ENCODE measurements at places on chromosomes 12 and 14.
A peak's percentile ranks its signal among the peaks of the same experiment; 100 is the strongest.

DNA sequence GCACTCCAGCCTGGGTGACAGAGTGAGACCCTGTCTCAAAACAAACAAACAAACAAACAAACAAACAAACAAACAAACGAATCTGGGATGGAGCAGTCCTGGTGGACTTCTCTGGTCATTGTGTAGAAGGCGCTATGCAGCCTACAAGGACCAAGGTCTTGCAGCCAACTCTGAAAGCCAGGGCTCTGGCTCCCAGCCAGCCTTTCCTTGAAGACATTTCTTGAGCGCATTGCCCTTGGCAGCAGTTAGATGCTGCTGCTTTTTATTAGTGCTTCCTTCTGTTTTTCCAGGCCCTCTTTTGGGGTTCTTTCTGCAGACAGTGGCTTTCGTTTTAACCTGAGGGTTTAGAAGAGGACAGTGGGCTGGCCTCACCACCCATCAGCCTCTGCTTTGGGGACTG, 20.2 kb downstream of the CCDC177 start:
- no peak for DNase-seq

- no peak for DNase-seq
Observed at GRCh38 chr12:105954951-105955931, 183.5 kb downstream of the NUAK1 start.

- no peak for DNase-seq
Observed at GRCh38 chr14:68027276-68027675, 207.7 kb downstream of the RAD51B start.

DNA sequence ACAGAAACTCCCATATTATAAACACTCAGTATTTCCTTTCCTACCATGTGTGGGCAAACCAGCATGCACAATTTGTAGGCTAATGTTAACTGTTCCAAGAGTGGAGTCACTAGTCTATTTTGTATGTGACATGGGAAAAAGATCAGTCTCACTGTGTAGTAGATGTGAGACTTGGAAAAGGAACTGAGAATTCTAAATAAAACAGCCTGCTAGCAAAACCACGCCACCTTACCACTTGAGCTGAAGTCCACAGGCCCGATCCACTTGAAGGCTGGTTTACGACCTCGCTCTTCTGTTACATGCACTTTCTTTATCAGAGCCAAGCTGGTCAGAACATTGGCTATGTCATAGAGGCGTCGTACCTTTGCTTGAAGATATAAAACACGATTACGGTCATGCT, 22.5 kb downstream of the E2F7 start:
- no peak for DNase-seq

DNA sequence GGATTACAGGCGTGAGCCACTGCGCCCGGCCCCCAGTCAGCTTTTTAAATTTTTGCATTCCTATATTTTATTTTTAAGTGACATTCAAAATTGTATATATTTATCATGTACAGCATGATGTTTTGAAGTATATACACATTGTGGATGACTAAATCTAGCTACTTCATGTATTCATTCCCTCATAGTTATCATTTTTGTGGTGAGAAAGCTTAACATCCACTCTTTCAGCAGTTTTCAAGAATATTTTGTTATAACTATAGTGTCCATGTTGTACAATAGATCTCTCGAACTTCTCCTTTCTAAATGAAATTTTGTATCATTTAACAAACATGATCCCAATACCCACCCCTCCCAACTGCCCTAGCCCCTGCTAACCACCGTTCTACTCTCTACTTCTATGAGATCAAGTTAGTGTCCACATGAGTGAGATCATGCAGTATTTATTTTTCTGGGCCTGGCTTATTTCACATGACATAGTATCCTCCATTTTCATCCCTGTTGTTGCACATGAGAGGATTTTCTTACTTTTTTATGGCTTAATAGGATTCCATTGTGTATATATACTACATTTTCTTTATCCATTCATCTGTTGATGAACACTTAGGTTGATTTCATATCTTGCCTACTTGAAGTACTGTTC, 8.8 kb upstream of the HEBP1 start:
- DNase-seq, result no peak

DNA sequence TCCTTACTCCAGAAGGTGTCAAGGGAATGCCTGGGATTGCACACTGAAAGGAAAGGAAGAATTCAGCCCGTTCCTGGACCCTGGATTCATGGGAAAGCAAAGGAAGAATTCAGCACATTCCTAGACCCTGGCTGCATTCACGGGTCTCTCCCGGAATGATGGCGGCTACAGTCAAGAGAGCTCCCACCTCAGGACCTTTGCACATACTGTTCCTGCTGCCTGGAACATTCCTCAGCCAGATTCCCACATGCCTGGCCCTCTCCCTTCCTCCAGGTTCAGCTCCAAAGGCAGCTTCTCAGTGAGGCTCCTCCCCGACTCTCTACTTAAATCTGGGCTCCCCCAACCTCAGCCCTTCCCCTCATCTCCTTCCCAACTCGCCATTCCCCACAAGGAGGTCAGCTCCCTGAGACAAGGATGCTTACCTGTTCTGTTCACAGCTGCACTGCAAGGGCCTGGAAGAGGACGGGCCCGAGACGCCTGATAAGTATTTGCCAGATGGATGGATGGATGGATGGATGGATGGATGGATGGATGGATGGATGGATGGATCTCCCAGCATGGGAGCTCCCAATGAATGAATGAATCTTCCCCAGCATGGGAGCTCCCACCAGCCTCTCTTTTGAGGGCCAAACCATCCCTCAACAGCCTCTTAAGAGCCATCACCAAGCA, 77.4 kb downstream of the NCOR2 start:
- DNase-seq, result no peak

GRCh38 chr12:106040521-106040920, 98.2 kb downstream of the NUAK1 start:
- DNase-seq, result no peak

GRCh38 chr12:59570145-59570544, 25.7 kb upstream of the SLC16A7 start:
- DNase-seq, result no peak

DNA sequence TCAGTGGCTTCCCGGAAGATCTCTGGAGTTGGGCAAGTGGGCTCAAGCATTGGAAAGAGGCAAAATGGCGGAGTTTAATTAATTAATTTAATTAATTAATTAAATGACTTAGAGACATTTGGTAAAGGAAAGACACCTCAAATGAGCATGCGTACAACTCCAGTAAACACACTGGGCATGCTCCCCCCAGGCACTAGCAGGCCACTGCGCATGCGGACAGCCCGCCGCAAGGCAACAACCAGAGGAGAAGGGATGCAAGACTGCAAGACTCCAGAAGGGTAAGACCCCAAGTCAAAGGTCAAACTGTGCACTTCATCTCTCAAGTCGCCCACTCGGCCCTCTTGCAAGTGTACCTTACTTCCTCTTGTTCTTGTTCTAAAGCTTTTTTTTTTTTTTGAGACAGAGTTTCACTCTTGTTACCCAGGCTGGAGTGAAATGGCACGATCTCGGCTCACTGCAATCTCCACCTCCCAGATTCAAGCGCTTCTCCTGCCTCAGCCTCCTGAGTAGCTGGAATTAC, 57.8 kb upstream of the PSMC1 start:
- DNase-seq, result no peak

DNA sequence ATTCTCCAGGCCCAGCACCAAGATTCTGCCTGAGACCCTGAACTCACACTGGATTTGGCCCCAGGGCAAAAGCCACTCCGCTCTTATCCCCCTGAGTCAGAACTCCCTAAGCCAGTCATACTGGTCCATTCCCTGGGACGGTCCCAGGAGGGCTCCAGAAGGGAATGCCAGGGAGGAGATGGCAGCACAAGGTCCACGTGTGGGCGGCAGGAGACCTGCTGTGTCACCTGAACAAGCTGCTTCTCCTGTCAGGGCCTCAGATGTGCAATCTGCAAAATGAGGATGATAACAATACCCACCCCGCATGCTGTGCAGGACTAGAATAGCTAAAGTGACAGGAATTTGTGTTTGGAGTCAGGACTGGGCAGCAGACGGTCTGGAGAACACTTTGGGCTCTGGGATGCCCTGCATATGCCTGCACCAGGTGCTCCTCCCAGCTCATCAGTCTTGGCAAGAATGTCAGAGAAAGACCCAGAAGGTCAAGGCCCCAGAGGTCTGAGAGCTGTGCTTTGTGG, 40.3 kb downstream of the CMKLR1 start:
- no peak for DNase-seq

GRCh38 chr12:64253356-64253755, 31.3 kb upstream of the KICS2 start:
- no peak for DNase-seq

DNA sequence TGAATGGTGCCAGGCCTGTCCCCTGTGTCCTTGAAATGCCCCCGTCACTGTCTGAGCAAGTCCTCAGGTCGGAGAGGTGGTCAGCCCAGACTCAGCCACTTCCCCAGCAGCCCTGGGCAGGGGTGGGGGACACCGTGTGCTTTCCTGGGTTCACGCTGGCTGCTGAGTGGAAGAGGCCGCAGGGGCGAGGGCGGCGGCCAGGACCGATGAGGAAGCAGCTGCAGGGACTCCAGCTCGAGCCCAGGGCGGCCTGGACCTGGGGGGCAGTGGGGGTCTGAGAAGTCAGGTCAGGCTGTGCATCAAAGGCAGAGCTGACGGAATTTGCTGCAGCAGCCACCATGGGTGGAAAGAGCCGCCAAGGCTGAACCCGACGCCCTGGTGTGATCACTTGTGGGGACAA, 28.4 kb downstream of the NOC4L start:
- DNase-seq, result no peak

DNA sequence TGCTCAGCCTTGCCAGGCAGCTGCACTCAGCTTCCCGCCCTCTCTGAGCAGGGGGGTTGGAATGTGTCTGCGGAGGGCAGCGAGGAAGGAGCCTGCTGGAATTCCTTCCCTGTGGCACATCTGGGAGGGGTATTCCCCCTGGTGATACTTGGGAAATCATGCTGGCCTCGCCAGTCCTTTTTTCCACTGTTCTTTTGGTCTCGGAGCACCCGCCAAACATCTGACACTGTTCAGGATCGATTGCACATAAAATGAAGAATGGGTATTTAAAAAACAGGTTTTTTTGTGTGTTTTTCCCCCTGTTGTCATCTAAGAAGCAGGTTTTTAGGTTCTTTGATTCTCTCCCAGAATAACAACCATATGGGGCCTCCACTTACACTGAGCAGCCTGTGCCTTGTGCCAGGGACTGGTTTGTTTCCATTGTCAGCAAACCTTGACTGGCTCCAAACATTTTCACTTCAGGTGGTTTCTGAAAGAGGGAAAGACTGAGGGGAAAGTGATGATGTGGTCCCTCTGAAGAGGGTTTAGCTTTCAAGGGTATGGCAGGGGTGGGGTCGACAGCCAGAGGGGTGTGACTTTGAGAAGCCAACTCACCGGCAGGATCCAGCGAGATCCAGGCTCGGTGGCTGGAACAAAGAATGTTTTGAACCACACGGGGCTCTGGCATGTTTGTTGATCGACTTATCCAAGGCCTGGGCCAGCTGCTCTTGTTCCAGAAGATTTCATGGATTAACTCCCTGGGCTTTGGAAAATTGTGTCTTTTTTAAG, 215.1 kb downstream of the CACNA1C start:
- peak; percentile 90 for DNase-seq

- DNase-seq, result no peak
Observed at GRCh38 chr12:25332143-25332542, 81.4 kb upstream of the KRAS start.

- no peak for DNase-seq
Observed at GRCh38 chr12:79161249-79161934, 296.8 kb downstream of the SYT1 start.

GRCh38 chr12:57816855-57817151, 1.7 kb downstream of the AVIL start:
- DNase-seq, result no peak

GRCh38 chr14:86310611-86311010, 780.7 kb downstream of the FLRT2 start:
- no peak for DNase-seq

- no peak for DNase-seq
Observed at GRCh38 chr12:108457734-108458361, 57.2 kb upstream of the FICD start.

- DNase-seq, result no peak
Observed at GRCh38 chr14:94029265-94029664, 3.1 kb downstream of the OTUB2 start.

DNA sequence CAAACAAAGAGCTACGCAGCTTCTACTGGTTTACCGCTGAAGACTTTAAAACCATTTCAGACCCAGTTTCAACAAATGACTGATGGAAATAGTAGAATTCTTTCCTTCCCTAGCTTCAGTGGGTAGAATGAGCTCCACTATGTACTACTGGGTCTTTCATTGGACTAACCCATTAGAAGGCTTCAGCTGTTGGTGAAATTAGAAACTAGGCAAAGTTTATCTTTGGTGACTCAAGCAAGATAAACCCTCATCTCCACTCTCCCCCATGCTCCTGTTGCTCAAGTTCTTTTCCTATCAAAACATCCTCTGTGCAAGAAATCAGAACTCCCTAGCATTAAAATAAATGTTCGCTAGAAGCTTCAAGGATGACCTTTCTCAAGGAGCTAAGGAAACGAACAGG, 159.2 kb downstream of the PAWR start:
- no peak for DNase-seq

- DNase-seq, result no peak
Observed at GRCh38 chr12:62581288-62582064, 114.8 kb downstream of the MON2 start.

DNA sequence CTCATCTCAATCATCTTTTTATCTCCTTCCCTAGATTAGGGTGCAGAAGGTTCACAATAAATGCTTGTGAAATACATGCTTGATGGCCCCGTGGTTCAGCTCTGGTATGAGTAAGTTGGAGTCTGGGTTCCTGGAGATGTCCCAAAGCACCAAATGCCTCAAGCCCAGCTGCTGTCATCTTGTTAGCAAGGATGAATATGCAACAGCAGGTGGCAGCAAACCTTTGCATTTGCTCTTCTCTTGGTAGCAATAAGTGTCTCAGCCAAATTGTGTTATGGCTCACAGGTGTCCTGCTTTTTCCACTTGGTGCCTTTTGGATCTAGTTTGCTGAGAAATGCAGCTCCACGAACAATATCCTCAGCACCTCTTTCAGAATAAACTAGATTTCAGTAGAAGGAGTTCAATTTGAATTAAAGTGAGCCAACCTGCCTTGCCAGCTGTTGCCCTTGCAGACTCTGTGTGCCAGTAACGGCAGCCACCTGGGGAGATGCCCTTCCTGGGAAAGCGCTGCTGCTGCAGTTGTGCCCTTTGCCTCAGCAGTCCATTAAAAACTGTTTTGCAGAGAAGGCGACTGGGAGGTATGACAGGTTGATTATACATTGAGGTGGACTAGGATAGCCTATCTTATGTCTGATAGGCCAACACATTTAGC, 417.3 kb downstream of the SNAPC1 start:
- DNase-seq, result no peak

GRCh38 chr14:72792051-72792788, 101.7 kb downstream of the DPF3 start:
- peak; percentile 79 for DNase-seq

DNA sequence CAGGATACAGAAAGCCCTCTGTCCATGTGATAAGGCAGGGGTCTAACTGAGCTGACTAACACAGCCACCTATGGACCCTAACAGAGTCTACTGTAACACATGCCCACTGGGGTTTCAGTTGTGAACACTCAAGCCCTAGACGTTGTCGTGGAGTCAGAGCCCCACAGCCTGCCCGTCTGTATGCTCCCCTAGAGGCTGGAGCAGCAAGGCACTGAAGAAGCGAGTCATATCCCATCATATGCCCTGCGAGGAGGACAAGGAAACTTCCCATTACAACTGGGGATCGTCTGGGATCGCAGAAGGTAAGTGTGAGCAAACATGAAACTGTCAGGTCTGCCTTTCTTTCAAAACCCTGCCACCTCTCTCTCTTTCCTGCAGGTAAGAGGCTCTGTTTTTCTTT, 138.1 kb downstream of the GPR65 start:
- DNase-seq, result no peak
